ENCODE measurements at places on chromosomes 5 and 9.

DNA sequence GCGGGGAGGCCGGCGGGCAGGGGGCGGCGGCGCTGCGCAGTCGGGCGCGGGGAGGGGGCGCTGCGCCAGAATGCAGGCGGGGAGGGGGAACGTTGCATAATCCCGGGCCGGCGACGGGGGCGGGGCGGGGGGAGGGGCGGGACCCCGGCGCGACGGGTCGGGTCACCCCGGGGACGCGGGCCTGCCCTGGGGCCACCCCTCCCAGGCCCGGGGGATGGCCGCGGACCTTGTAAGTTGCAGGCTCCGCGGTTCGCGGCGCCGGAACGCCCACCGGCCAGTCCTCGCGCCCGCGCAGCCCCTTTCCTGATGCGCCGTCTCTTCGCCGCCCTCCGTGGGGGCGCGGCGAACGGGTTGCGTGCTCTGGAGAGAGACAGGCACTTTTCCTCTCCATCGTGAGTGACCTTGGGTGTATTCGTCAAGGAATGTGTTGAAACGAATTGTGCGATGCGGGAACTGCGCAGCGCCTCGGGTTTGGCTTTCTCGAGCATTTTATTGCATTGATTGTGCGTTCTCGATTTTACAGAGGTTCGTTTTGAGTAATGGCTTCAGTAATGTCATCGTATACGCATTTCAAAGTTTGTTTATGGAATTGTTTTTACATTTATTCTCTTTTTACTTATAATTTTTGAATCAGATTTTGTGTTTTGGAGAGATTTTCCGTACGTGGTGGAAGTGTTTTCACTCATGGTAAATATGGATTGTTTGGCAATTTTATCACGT is 802 bp downstream of the SPIN1 start:
- DNase-seq = peak; percentile 84

DNA sequence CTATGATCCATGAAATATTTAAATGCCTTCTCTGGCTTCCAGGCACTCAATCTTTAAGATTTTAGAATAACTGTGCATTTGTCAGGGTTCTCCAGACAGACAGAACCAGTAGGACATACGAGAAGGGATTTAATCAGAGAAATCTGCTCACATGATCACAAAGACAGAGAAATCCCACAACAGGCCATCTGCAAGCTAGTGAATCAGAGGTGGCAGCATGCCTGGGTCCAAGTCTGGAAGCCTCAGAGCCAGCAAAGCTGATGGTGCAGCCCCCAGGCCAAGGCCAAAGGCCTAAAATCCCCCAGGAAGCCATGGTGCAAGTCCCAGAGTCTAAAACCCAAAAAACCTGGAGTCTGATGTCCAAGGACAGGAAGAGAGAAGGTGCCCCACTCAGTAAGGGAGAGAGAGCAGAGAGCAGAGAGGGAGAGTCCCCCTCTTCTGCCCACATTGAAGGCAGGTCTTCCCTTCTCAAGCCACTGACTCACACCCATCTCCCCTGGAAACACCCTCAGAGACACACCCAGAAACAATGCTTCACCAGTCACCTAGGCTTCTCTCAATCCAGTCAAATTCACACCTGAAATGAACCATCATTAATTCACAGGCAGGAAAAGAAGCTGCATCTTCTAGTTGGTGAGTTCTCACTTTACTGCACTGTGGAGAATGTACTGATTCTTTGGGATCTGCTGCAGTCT is 48.7 kb downstream of the CAMSAP1 start:
- DNase-seq = no peak

DNA sequence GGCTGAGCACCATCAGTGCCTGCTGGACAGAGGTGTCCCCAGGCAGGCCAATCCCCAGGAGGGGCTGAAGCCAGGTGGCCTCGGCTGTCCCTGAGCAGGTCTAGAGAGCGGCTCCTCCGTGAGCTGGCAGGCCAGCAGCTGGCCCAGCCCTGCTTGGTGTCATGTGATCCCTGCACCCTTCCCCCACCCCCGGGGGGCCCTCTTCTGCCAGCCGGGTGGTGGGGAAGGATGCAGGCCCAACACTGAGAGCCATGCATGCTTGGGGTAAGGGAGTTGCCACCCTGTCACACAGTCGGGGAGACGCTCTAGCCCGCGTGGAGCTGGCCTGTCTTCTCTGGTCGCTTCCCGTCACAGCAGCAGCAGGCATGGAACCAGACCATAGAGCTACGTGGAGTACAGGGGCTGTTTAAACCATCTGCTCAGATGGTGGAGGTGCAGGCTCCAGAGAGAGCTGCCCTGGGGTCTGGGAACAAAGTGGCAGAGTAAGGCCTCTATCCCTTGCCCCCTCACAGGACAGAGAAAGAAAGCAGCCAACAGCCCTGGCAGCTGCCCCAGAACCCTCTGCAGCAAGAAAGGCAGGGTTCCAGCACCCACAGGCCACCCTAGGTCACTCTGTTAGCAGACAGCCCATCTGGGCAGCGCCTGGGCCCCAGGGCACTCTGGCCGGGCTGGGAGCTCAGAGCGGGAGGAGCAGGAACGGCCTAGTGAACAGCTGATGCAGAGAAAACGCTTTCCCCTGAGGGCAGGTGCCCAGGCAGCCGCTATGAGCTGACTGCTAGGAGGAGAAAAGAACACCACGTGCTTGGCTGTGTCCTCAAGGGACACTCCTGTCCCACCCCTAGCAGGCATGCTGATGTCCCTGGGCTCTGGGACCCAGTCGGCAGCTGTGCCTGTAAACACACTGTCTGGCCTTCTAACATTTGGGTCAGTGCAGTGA is 6.8 kb downstream of the RALGDS start:
- peak; percentile 58 for DNase-seq

DNA sequence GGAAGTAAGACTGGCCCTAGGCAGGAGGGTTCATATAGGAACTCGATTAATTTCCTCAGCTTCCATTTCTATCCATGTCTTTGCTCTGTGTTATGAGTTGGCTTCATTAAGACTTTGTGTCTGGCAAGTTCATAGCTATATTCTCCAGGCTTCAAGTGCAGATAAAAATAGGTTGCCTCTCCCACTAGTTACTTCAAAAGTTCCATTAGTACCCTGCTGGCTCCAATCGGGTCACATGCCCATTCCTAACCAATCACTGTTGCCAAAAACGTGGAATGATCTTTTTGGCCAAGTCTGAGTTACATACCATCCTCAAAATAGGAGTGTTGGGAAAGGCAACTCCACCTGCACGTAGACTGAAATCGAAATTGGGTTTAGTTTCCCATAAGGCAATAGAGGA is 13.8 kb upstream of the SPATA31D1 start:
- DNase-seq = no peak

DNA sequence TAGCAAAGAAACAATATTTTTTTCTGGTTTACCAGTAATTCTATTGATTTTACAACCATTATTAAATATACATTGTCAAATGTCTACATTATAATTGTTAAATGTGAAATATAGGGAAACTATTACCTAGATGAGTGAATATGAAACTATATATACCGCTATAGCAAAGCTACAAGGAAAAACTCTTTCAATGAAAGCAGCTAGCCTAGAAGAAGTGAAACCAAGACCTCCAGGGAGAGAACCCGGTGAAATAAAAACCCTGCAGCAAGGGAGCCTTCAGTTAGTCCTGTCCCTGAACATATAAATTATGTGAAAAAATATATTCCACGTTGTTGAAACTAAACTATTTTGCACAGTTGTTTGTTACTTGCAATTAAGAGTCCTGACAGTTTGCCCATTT is 913.1 kb downstream of the EFNA5 start:
- no peak for DNase-seq

DNA sequence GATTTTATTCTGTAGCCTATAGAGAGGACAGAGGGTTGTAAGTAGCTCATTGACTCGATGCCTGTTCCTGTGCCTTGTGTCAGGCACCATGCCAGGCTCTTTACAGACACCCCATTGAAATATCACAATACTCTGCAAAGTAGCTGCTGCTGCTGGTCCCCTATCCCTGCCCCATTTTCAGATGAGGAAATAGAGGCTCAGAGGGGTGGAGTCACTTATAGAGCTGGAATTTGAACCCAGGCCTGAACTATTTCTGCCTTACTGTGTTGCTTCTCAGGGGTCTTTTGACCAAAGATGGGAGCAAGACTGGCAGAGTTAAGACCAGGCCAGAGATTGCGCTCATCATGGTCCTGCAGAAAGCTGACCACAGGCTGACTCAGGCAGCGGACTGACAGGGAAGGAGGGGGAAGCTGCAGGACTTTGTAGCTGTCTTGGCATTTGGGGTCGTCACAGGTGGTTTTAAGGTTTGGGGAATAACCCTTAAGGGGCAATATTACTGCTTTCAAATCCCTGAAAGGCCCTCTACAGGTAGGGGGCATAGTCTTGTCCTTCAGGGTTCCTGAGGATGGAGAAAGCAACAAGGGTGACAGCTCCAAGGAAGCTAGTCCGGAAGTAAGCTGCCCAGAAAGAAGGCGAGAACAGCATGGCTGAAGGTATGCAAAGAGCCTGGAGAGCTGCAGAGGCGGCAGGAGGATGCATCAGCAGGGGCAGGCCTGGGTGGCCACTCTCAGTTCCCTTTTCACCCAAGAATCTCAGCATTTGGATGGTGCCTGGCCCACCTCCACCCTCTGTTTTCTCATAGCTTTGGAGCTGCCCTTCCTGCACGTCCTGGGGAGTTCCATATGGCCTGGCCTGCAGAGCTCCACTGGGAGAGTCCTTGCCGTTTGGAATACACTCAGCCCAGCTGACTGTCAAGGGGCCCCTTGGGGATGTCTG is 18.3 kb upstream of the NDST1 start:
- DNase-seq = peak; percentile 49

GRCh38 chr5:61186634-61187033 is 24.4 kb upstream of the SMIM15 start:
- DNase-seq = no peak

DNA sequence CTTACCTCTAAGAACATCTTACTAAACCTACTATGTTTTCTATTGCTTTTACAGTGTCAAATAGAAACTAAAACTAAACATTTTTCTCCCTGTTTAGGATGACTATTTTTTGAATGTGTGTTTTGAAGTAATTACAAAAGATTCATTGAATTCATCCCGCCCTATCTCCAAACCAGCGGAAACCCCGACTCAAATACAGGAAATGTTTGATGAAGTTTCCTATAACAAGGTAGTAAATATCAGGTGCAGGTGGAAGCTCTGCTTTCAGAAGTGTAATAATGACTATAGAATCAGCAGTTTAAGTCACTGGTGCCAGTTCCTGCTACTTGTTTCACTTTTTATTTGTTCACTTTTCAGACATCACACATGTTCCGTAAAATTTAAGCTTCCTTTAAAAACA is 20.0 kb downstream of the ERAP2 start:
- no peak for DNase-seq

GRCh38 chr5:77957-78804 is 13.8 kb upstream of the PLEKHG4B start:
- DNase-seq = peak; percentile 40

DNA sequence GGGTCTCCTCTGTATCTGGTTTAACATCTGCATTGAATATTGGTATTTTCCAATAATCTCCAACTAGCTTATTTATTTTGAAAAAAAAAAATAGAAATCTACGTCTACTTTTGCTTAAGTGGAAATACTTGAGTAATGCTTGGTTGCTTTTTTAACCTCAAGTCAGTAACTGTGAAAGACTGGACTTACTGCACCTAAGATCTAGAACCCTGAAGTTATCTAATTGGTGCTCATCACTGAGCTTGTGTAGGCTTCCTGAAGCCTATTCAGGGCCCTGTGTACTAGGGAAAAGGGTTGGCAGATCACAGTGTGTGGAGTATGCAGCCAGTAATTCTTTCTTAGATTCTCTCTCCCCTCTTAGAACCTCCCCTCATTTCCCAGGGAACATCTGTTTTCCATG is 16.2 kb downstream of the SLC1A1 start:
- no peak for DNase-seq

DNA sequence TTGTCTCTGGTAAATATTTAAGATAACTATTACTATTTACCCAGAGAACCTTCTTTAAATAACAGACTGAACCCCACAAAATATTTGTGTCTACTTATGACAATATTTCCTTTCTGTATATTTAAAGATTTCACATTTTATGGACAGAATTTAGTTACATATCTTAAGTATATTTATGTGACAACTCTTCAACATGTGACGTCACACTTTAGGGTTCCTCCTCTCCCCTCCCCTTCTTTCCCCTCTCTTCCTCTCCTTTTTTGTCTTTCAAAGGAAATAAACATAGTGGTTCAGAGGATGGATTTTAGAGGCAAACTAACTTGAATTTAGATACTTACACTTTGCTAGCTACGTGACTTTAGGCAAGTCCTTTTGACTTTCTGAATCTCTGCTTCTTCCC is 655.6 kb upstream of the NUDT12 start:
- no peak for DNase-seq

DNA sequence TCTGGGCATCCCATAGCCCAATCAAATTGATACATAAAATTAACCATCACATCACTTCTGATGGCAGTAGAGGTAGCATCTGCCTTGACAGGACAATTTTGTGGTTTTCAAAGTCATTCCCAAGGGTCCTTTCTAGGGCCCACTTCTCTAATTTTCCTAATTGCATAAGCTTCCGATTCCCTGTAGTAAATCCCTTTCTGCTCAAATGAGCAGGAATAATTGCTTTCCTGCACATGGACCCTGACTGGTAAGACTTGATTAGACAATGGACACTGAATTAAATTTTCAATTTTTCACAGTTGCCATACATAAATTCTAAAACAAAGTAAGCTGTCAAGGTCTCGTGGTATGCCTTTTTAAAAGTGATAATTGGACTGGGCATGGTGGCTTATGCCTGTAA is 22.0 kb upstream of the IL17B start:
- DNase-seq = no peak

- DNase-seq = no peak
These were observed 13.4 kb downstream of the CFAP95 start for GRCh38 chr9:69834056-69834455.

DNA sequence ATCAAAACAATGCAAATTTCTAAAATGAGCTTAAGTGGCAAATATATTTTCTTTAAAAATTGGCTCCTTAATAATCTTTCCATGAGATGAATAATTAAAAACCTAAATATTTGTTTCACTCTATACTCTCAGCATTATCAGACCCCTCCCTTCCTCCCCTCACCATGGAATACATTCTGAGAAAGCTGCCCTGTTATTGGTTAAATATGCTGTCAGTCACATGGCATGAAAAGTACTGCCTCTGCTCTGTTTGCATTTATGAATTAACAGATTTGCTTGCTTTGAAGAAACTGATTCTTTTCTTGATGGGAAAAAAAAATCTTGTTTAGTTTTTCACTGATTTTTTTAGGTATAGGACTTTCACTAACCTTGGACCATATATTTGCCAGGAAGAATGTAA is 17.0 kb upstream of the RPS23 start:
- DNase-seq = no peak

Data from adipocyte (in vitro differentiated cells).